Stimulated activated CD4-positive, alpha-beta T cell treated with anti-CD3 and anti-CD28 coated beads, Interleukin-2, amount 100 ng/mL, for 24 hours (primary cell): ENCODE measurements at places on chromosomes 6 and 20.

- DNase-seq: no peak
These were observed 28.3 kb upstream of the TXLNB start for GRCh38 chr6:139320081-139320480.

DNA sequence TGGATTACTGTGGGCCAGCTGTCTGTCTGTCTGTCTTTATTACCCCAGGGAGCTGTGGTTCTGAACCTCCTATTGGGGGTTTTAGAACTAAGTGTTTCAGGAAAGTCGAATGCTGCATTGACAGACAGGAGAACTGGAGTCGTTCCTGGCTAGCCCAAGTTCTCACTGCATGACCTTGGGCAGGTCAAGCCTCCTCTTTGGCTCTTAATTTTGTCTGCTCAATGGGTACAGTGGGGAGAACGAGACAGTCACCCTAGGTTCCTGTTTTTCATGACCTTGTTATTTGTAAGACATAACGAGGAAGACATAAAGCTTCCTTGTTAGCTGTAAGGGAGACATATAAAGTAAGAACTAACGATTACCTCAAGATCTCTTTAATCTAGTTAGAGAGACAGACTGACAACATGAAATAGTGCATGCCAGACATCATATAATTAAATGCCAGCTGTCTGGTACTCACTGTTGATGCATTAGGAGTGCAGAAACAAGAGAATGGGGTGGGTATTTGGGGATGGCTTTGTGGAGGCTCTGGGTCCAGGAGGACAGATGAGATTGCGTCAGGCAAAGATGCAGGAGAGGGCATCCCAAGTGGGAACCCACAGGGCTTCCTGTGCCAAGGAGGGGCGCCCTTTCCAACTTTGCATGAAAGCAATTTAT, 3.7 kb upstream of the CCDC167 start:
- DNase-seq: no peak

DNA sequence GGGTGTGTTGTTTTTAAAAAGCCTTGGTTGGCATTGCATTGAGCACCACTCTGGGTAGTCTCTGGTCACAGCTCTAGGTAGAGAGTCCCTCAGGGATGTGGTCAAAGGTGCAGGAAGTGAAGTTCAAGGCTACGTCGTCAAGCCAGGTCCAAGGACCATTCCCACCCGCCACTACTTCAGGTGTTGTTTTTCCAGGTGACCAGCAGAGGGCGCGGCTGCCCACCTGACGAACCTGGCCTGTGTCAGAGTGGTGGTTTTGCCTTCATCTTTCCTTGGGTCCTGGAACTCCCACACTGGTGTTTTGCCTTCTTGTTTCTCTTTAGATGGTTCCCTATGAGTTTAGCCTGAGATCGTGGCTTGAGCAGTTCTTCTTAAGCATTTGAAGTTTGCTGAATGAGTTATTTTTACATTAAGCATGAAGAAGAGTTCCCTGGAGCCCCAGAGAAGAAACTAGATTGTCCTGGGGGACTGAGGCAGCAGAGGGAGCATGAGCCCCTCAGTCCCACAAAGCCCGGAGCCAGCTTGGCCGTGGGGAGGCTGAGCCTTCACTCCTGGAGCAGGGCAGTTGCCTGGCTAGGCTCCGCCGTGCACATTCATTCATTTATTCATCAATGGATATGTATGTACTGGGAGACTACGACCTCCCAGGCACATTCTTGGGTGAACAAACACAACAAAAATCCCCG, 5.6 kb upstream of the PHACTR3 start:
- peak; percentile 55 for DNase-seq

DNA sequence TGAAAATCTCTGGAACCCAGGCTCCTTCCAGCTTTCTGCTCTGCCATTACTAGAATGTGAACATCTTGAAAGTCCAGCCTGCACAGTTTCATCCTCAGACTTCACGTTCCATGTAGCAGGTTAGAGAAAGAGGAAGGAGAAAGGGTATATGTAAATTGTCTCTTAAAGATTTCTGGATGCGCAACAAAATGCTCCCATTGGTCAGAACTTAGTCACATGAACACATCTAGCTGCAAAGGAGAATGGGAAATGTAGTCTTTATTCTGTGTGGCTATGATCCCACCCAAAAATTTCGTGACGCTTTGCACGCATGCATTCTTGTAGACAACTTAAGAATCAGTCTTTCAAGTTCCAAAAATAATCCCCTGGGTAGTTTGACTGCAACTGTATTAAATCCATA, 46.4 kb upstream of the CHD6 start:
- no peak for DNase-seq

GRCh38 chr6:138036111-138036510, 71.1 kb downstream of the PERP start:
- no peak for DNase-seq

DNA sequence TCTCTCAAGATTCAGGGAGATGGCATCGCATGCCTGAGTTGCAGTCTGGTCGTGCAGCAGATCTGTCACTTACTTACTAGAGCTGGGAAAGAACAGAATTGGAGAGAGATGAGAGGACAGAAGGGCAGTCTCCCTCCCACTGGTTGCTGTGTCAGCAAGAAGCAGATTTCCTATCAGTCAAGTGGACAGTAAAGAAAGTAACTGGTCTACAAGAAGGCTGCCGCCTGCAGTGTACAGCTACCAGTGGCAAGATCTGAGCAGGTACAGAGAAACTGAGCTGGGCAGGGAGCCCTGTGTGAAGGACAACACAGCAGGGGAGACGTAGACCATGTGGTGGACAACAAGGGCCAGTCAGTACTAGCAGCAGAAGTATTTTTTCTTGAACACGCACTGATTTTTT, 49.5 kb upstream of the PCSK2 start:
- DNase-seq: no peak

GRCh38 chr6:75300531-75300855, 15.9 kb upstream of the TMEM30A start:
- DNase-seq: no peak

DNA sequence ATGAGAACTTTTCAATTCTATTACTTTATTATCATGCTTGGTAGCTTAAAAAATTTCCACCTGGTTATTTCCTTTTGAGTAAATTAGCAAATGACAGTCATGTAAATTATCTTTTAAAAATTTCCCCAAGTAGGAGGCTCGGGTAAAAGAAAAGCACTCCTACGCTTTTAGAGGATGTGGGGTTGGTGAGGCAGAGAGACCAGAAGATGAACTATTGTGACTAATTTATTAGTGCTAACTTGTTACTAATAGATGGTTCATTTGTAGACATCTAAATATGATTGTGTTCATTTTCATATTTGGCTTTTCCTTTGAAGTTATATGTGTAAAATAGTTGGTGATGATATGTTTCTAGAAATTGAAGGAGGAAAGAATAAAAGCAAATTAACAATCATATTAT, 27.0 kb downstream of the ZNF292 start:
- DNase-seq: no peak

DNA sequence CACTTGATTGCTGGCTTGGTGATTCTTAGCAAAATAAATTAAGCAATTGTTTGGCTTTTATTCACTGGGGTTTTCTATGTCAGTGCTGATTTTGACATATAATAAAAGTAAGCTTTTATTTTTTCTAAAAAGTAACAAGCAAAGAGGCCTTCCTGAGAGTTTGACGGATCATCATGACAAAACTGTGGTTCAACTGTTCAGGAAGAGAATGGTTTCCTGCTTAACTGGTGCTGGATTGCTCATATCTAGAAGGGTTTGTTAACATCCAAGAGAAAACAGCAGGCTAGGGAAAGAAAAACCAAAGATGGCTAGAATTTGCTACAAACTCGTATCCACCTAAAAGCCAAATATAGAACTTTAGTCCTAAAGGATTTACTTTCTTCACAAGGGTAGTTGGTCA, 21.2 kb downstream of the SERPINB1 start:
- no peak for DNase-seq

GRCh38 chr6:121984956-121985355, 414.5 kb upstream of the HSF2 start:
- DNase-seq: no peak
